ENCODE measurements at places on chromosomes 6 and 20.

DNA sequence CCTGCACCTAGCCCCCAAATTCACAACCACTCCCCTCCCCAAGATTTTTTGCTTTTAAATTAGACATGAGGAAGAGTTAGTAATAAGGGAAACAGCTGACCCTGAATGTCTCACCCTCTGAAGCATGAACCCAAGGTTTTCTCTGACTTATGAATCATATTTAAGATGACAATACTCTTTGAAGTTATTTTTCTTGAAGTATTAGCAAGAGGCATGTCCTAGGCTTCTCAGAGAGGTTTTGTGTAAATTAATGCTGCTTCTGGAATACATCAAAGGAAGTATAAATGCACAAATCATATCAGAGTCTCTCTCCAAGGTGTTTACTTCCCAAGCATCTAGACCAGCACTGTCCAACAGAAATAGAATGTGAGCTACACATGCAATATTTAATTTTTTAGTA, 408.1 kb upstream of the MARCKS start:
- DNase-seq, result peak; percentile 55

DNA sequence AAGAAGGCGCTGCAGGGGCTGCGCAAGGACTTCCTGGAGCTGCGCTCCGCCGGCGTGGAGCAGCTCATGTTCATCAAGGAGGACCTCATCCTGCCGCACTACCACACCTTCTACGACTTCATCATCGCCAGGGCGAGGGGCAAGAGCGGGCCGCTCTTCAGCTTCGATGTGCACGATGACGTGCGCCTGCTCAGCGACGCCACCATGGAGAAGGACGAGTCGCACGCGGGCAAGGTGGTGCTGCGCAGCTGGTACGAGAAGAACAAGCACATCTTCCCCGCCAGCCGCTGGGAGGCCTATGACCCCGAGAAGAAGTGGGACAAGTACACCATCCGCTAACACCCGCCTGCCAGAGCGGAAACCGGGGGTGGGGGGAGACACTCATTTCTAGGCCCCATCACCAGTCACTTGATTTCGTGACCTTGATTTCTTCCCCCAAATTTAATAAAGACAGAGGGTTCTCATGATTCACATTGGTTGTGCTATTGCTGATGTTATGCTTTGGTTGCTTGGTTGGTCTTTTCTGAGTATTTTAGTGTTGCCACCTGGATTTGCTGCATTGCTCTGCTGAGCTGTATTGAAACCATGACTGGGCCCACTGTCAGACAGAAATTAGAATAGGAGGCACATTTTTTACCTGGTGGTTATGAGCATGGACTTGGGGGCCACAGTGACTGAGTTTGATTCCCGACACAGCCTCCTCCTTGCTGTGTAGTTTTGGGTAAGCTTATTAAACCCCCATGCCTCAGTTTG, 1.5 kb downstream of the FAM50B start:
- DNase-seq, result no peak

- no peak for DNase-seq
Measured at GRCh38 chr20:44425923-44426322, 49.8 kb upstream of the TTPAL start.

DNA sequence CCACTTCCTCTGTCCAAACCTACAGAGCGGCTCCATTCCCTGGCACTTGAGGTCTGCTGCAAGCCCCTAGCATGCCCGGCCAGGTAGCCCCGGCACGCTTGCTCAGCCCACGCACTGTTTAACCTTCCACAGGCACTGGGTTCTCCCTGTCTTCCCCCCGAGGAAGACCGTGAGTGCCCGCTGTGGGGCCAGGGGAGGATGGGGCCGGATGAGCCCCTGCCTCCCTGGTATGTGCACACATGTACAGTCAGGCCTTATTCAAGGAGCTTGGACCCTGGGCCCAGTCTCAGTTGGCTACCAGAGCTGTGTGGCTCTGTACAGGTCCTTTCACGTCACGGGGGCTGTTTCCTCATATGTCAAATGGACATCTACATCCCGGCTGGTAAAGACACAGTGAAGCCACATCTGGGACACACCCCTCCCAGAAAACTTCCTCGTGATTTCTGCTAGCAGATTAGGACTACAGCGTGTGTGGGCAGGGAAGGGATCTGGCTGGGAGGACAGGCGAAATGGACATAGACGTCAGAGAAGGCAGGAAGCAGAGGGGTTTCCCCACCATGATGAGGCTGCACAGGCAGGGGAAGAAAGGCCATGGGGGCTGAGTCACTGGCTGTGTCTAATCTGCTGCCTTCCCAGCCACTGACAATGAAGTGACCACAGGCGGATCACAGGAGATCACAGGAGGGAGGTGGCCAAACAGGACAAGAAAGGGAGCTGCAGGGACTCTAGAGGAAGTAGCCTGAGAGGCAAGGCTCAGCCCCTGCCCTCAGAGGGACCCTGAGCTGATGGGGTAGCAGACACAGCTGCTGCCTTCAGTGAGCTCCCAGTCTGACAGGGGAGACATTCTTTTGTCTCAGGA, 62.9 kb downstream of the MRPL14 start:
- peak; percentile 98 for DNase-seq

GRCh38 chr6:22601984-22602383, 32.6 kb downstream of the HDGFL1 start:
- no peak for DNase-seq

- DNase-seq, result no peak
Measured at GRCh38 chr6:136086686-136087085, 163.4 kb downstream of the MTFR2 start.

DNA sequence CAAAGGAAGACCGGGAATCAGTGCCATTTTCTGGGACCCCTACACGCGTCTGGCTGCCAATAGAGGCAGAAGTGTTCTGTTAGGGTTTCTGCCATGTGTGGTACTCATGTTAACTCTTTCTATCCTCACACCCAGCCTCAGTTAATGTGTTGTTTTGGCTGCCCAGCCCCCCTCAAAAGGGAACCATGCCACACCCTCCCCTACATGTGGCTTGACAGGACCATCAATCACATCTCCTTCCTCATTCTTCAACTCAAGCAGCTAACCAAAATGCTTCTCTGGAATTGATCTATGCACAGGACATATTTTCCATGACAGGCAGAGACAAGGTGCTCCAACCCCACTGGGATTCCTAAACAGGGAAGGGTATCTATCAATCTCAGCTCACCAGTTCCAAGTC, 22.0 kb downstream of the AHCY start:
- DNase-seq, result no peak

GRCh38 chr6:33289784-33290315, 449 bp downstream of the PFDN6 start:
- DNase-seq, result no peak

GRCh38 chr6:43143235-43144128, 27.6 kb upstream of the SRF start:
- peak; percentile 93 for DNase-seq

- no peak for DNase-seq
Measured at GRCh38 chr6:22709803-22710202, 140.4 kb downstream of the HDGFL1 start.

DNA sequence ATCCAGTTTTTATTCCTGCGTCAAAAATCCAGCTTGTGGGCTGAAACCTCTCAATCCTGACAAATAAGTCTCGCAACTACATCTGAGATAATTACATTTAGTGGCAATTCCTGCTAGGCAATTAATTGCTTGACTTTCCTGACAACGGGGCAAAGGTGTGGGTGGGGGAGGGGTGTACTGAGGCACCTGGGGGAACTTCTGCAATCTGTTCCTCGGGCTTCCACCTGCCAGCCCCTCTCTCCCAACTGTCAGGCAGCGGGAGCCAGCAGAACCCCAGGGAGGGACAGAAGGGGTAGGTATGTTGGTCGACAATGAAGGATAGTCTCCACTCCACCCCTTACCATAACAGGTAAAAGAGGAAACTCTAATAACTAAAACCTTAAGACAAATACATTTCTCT, 6.8 kb downstream of the C6orf52 start:
- DNase-seq, result no peak

- no peak for DNase-seq
Measured at GRCh38 chr6:92748131-92748530, 671.2 kb downstream of the EPHA7 start.

GRCh38 chr6:14796974-14797762, 448.7 kb upstream of the JARID2 start:
- DNase-seq, result peak; percentile 68

GRCh38 chr6:163232015-163232523, 182.4 kb upstream of the QKI start:
- no peak for DNase-seq

- peak; percentile 46 for DNase-seq
Measured at GRCh38 chr6:139490482-139490881, 116.0 kb upstream of the CITED2 start.

DNA sequence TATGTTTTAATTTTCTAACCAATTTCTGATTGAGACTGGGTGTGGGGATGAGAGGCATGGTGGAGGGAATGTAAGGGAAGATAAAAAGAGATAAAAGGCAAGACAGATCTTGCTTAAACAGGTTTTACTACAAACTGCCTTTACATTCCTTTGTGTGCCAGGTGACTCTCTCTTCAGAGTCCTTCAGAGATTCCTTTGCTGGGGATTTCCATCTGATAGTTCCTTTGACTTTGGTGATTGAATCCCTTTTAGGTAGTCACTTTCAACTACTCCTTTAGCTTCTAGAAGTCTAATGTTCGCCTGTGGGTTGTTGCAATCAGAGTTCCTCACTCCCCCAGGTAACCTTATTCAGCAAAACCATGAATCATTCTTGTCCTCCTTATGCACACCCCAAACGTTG, 283.3 kb upstream of the MANEA start:
- no peak for DNase-seq

GRCh38 chr6:110560239-110561007, 84.0 kb upstream of the SLC22A16 start:
- DNase-seq, result no peak

- no peak for DNase-seq
Measured at GRCh38 chr20:41798930-41799502, 180.8 kb upstream of the CHD6 start.

GRCh38 chr6:148069256-148069655, 273.4 kb upstream of the SASH1 start:
- DNase-seq, result peak; percentile 26

DNA sequence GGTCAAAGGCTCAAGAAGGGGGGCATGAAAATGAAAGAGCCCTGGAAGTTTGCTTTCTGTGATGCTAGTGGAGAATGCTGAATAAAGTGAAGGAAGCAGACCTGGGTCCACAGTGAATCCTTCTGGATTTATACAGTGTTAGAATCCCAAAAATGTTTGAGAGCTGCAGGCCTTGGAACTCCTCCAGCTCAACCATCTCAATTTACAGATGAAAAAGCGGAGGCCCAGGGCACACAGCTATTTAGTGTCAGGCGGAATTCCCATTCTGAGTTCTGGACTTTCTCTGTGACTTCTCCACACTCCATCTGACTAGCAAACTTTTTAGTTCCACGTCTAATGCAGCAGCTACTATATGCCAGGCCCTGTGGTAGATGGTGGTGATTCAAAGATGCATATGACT, 1.5 kb upstream of the PRSS35 start:
- DNase-seq, result no peak

GRCh38 chr20:33273117-33273851, 9.7 kb upstream of the BPIFB1 start:
- DNase-seq, result no peak

DNA sequence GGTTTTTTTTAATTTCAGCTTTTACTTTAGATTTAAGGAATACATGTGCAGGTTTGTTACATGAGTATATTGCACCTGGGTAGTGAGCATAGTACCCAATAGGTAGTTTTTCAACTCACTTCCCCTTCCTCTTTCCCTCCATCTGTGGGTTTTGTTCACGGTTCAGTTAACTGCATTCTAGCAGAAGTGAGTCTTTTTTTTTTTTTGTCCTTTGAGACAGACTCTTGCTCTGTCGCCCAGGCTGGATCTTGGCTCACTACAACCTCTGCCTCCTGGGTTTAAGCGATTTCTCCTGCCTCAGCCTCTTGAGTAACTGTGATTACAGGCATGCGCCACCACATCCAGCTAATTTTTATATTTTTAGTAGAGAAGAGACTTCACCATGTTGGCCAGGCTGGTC, 8.7 kb downstream of the UBR2 start:
- no peak for DNase-seq

- DNase-seq, result no peak
Measured at GRCh38 chr6:82893889-82894652, 171.6 kb downstream of the UBE3D start.

GRCh38 chr6:110629153-110629552, 152.7 kb upstream of the SLC22A16 start:
- no peak for DNase-seq

GRCh38 chr6:159943968-159944598, 24.8 kb upstream of the IGF2R start:
- DNase-seq, result no peak

DNA sequence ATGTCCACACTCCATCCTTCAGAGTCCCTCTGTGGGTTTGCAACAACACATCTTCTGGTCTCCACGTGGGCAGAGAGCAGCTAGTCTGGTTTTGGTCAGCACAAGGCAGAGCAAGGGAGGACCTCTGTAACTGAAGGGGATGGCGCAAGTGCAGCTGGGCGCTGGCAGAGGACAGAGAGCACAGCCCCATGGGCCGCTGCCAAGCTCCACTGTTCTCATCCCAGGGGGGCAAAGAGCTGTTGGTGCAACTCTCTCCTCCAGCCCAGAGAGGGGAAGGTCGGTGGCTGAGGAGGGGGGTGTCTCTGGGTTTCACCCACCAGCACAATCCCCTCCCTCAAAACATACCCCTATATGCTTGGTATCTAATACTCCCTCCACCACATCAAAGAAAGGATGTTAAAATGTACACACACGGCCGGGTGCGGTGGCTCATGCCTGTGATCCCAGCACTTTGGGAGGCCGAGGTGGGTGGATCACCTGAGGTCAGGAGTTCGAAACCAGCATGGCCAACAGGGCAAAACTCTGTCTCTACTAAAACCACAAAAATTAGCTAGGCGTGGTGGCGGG, 9.1 kb downstream of the ATP9A start:
- DNase-seq, result no peak
